Fibroblast of the aortic adventitia (primary cell): ENCODE measurements at places on chromosomes 2 and 18.

DNA sequence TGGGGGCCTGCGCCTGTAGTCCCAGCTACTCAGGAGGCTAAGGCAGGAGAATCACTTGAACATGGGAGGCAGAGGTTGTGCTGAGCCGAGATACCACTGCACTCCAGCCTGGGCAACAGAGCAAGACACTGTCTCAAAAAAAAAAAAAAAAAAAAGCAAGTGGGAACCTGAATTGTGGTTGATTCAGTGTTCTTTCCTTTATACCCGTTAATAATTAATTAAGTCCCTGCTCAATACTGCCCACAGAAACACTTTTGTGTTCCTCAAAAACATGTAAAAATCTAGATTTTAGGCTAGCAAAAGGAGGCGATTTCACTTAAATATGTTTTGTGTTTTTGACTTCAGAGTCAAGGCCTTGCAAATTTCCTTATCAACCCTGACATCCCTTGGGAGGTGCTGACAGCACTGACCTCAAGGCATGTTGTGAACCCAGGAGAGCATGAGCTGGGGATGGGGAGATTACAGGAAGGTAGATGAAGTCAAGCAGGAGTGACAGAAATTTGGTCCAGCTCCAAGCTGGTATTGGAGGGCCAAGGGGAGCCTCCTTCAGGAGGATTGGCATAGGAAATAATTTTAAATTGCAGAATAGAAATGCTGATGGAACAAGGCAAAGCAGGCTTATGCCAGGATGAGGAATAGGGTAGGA, 89.0 kb upstream of the PNPT1 start:
- no peak for DNase-seq

GRCh38 chr2:222494104-222494739, 69.9 kb downstream of the SGPP2 start:
- no peak for DNase-seq

- no peak for DNase-seq
These were observed 55.1 kb upstream of the TTC27 start for GRCh38 chr2:32572737-32573136.

DNA sequence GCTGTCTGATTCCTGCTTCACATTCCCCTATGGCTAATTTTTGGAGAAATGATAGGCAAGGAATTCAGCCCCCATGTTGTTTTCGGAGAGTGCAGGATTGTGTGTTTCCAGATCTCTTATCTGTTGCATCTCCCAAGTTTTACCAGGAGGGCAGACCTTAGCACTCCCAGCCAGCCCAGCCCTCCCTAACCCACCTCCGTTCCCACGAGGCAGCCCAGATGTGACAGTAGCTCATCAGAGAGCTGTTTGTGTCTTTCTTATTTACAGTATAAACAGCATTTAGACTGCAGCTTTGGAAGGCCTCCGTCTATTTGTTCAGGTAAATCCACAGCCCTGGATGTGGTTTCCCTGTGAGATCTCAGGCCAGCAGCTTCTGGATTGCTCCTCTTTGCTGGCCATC, 91.6 kb downstream of the THNSL2 start:
- no peak for DNase-seq

GRCh38 chr2:24984912-24985311, 13.2 kb upstream of the DNAJC27 start:
- DNase-seq: peak; percentile 39

DNA sequence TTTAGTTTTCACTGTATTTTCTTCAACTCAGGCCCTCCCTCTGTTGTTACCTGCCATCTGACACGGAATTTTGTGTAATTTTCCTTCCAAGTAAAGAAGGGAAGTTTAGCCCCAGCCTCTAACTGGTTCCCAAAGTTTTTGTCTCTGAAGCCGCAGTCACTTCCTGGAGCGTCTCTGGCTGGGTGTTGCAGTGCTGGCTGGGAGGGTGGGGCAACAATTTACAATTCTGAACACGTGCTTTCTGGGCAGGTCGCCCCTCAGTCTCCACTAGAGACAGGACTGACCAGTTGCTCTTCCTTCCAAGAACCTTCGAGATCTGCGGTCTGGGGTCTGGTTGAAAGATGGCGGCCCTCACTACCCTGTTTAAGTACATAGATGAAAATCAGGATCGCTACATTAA, 3.5 kb downstream of the CNDP2 start:
- DNase-seq: peak; percentile 56
